SK-N-SH treated with all-trans-retinoic acid at 6 μM for 48 hours (cell line): ENCODE measurements at places on chromosomes 3 and 15.

DNA sequence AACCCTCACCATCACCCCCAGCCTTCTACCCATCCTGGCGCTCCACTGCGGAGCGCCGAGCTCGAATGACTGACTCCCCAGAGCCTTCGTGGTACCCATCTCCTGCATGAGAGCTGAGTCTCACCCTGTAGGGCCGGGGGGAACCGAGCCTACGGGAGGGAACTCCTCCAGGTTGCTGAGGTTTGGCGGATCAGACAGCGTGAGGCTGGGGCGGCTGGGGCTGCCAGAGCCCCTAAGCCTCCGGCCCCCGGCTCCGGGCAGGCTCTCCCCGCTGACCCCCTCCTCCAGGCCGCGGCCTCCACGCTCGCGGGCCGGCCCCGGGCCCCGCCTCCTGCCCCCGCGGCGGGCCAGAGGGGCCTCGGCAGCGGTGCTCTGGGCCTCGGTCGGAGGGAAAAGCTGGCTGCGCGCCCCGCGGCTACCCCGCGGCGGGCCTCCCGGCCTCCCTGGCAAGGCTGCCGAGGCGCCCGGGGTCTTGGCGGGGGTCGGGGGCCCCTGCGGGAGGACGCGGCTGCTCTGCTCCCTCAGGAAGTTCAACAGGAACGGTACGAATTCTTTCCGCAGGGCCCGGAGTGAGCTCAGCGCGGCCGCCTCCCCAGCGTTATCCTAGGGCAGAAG lies 643 bp downstream of the CDAN1 start:
- ATAC-seq = peak; percentile 52

- ATAC-seq = peak; percentile 53; the same call in 2 of the 3 replicates
Measured at GRCh38 chr15:69730281-69731080, 277.9 kb downstream of the RPLP1 start.

GRCh38 chr3:11385891-11386290 lies 113.7 kb downstream of the ATG7 start:
- ATAC-seq = peak; percentile 52

DNA sequence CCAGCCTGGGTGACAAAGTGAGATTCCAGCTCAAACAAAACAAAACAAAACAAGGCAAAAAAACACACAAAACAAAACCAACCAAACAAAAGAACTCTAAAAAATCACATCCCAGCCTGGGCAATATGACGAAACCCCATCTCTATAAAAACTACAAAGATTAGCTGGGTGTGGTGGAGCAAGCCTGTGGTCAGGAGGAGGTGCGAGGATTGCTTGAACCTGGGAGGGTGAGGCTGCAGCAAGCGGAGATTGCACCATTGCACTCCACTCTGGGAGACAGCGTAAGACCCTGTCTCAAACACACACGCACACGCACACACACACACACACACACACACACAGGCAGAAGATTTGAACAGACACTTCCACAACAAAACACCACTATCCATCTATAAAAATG lies 99.6 kb downstream of the SHQ1 start:
- no peak for ATAC-seq

GRCh38 chr3:117989982-117990381 lies 1044.7 kb downstream of the IGSF11 start:
- no peak for ATAC-seq

DNA sequence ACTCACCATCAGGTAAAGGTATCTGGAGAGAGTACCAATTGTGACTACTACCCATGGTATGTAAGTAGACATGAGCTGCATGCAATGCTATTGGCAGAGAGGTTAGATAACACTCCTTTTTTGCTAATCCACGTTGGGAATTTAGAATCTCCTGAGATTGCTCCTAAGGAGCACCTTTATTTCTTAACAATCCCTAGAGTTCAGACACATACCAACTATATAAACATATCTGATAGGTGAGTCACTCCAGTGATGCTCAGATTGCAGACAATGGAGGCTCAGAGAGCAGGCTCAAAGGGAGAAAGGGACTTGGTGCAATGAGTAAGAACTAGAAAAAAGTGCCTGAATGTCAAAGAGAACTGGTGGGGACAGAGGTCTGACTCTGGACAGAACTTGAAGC lies 47.0 kb upstream of the LRRFIP2 start:
- peak; percentile 95 for ATAC-seq

GRCh38 chr3:52503788-52504424 lies 8.8 kb downstream of the STAB1 start:
- no peak for ATAC-seq

DNA sequence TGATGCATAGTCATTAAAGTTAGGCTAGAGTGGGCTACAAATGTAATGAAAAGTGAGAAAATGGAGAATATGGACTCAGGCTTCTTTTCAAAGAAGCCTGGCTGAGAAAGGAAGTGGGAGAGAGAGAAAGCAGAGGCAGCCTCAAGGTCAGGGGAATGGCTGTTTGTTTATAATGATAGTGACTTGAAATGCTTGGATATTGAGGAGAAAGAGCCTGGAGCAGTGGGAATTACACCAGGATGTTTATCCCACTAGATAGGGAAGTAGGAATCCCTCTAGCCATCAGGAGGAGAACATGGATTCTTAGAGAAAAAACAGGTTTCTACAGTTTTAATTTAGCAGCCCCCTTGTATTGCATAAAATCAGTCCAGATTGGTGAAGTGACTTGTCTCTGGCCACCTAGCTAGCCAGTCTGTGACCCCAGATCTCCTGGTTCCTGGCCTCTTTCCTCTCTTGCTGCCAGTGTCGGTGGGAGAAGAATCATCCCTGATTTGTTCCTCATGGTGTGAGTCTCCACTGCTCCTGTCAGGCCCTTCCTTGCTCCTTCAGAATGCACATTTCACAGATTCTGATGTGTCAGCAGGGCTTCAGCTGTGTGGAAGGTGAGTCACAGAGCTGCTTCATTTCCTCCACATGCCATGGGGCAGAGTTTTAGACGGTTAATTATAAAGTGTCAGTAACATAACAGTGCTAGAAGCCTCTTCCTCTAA lies 32.9 kb downstream of the SEMA6D start:
- peak; percentile 70 for ATAC-seq

DNA sequence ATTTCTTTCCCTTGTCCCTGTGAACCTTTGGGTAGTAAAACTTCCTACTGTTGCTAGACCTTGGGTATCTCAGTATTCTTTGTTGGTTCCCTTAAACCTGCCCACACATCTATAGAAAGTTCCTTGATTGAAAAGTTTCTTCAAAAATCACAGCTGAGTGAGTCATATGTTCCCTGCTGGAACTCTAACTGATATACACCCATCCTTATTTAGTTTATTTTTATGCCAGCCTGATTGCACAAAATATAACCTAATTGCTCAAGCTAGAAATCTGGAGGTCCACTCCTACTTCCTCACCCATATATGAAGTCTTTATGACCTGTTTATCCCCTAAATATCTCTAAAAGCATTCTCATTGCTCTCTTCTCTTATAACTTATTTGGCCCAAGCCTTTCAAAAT lies 13.7 kb upstream of the GJD2 start:
- no peak for ATAC-seq

DNA sequence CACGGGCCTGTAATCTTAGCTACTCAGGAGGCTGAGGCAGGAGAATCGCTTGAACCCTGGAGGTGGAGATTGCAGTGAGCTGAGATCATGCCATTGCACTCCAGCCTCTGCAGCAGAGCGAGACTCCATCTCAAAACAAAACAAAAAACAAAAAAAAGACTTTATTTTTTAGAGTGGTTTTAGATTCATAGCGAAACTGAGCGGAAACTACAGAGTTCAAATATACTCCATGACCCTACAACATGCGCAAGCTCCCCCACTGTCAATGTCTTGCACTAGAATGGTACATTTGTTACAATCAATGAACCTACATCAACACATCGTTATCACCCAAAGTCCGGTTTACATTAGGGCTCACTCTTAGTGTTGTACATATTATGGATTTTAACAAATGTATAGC lies 2.2 kb upstream of the CRTAP start:
- ATAC-seq = no peak

DNA sequence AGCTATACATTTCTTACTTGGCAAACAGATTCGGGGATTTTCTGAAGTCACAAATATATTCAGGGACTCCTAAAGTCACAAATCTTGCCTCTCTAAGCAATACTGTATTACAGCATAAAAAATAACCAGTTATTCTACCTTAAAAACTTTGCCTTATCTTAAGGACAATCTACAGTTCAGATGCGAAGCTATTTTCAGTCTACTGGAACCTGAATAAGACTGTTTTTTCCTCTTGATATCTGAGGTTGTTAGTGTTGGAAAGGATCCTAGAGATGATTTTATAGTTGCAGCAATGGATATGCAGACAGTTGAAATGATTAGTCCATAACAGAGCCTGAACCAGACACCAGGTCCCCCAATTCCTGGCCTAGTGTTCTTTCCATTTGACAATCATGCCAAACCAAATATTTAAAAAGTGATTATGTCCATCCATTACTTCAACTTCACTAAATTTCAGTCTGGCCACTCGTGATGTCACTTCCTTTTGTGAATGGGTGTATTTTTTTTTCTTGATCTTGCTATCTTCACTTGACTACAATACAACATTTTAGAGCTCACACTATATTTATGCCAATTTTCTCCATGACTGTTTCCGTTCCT lies 1.8 kb downstream of the HDGFL3 start:
- ATAC-seq = peak; percentile 6; the same call in 2 of the 3 replicates

GRCh38 chr3:164224126-164224525 lies 854.2 kb downstream of the SI start:
- no peak for ATAC-seq

GRCh38 chr3:119309591-119309990 lies 15.4 kb downstream of the ARHGAP31 start:
- ATAC-seq = no peak; the same call in 2 of the 3 replicates
